ENCODE measurements at places on chromosomes 11 and 22.

- DNase-seq = no peak
Measured at GRCh38 chr22:27483095-27483785, 318.3 kb downstream of the MN1 start.

DNA sequence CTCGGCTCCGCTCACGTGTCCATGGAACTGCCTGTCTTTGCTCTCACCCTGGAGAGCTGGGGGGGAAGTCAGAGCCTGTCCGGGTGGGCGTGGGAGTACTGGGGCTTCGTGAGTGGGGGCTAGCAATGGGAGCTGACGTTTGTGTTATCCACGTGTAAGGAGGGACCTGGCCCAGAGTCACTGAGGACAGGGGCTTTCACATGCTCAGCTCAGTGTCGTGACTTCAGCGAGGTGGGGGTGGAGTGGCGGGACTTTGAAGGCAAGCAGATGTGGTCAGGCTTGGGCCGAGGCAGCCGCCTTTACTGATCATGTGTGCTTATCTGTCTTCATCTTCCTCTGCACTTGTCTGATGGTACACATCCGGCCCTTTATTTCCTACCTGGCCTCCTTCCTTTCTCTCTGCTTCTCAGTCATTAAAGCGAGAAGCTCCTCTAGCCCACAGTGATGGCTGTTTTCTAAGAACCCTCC, 113.1 kb upstream of the NNMT start:
- no peak for DNase-seq

DNA sequence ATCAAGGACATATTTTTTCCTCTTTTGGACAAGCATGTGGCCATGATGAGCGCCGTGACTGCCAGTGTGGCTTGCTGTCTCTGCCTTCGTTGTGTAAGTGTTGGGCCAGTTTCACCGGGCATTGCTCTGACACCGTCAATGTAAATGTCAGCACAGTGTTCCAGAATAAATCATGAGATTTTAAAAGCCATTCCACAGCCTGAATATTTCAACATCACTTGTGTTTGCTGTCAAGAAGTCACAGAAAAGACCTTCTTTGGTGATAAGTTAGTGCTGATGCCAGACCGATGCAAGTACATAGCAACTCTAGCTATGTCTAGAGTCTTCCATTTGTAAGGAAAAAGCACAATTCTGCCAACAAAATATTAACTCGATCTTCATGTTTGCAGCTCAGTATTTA, 467.8 kb downstream of the TBC1D22A start:
- no peak for DNase-seq

- no peak for DNase-seq
Measured at GRCh38 chr22:50105208-50106100, 15.6 kb downstream of the MOV10L1 start.

GRCh38 chr22:20204311-20204710, 53.5 kb upstream of the CCDC188 start:
- no peak for DNase-seq

DNA sequence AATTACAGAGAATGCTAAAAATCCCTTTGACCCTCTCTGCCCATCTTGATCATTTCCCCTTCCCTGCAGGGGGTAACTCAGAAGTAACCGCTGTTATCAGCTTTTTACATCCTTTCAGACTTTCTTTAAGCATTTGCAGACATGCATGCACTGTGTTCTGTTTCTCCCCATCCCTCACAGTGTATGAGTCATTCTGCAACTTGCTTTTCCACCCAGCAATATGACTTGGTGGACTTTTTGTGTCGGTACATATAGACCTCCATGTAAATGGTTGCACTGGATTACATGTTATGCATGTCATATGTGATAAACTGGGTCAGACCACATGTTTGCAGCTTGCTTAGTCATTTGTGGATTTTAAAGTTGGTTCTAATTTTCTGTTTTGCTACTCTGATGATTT, 87.7 kb upstream of the NECTIN1 start:
- no peak for DNase-seq

GRCh38 chr11:4481240-4481582, 1.2 kb upstream of the OR52K1 start:
- DNase-seq = no peak

GRCh38 chr11:99911116-99911515, 776.0 kb upstream of the ARHGAP42 start:
- DNase-seq = peak; percentile 23

DNA sequence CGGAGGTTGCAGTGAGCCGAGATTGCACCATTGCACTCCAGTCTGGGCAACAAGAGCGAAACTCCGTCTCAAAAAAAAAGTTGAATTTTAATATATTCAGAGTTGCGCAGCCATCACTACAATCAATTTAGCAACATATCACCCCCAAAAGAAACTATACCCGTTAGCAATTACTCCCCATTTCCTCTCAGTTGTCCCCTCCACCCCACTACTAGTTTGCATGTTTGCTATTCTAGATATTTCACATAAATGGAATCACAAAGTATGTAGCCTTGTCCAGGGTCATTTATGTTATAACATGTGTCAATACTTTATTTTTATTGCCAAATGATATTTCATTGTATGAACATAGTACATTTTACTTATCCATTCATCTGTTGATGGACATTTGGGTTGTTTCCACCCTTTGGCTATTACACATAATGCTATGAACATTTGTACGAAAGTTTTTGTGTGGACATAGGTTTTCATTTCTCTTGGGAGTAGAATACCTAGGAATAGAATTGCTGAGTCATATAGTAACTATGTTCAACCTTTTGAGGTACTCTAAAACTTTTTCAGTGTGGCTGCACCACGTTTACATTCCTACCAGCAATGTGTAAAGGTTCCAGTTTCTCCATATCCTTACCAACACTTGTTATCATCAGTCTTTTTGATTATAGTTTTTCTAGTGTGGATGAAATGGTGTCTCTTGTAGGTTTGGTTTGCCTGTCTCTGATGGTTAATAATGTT, 2.2 kb downstream of the ZNF143 start:
- DNase-seq = no peak

DNA sequence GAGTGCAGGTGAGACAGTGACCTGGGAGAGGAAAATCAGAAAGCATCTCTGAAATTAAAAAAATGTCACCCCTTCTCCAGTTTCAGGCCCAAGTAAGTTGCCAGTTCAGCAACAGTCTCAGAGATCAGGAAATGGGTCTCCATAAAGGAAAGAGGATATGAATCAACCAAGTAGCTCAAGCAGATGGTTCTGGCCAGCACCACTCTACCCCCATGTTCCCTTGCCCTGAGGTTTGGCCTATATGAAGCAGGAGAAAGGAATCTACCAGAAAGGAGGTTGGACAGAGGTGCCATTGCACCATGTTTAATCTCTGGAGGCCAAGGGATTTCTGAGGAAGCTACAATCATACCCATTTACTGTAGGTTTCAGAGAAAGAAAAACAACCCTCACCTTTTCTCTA, 7.7 kb downstream of the FZD4 start:
- no peak for DNase-seq

GRCh38 chr11:128697645-128698174, 3.8 kb downstream of the FLI1 start:
- DNase-seq = no peak

DNA sequence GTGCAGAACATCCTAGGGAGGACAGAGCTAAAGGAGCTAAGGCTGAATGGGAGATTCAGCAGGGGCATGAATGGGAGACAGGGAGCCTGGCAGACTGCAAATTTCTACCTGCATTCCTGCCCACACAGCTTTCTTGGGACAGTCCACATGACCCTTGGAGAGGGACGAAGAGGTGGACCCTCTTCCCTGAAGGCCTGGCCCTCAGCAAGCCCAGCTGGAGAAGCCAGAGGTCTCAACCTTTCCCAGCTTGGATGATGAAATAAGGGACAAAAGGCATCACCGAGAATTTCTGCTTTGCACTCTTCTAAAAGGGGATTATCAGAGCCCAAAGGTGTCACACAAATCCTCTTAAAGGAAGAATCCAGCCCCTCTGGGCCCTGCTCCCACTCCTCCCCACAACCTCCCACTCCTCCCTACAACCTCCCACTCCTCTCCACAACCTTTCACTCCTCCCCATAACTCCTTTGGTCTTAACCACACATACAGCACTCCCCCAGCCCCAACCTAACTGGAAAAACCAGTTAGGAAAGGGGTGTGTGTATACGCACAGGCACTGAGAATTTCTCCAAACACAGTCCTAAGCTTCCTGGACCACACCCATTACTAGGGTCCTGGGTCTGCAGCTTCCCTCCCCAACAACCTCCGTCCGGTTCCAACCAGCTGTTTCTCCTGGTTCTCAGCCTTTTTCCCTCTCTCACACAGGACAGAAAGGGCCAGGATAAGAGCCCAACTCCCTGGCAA, 38.4 kb downstream of the RPL27A start:
- peak; percentile 64 for DNase-seq

GRCh38 chr11:120839201-120839600, 184.7 kb upstream of the TBCEL start:
- DNase-seq = no peak

GRCh38 chr11:112292785-112293407, 32.2 kb upstream of the PLET1 start:
- no peak for DNase-seq

DNA sequence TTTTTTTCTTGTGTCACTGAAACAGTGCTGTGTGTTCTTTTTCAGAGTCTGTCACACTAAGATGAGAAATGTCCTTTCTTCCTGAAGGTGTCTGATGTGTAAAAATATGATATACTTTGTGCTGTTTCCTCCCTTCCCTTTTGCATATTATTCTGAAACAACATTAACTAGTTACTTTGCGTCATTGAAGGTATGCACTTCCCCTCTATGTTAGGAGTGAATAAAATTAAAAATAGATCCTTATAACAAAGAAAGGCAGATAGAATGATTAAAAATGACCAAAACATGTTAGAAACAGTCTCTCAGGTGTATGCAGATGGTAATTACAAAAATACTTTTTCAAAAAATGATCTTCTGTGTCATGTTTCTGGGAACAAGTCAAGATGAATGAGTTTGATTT, 1.6 kb upstream of the RAB30 start:
- no peak for DNase-seq

GRCh38 chr11:129814244-129815014, 1.2 kb upstream of the TMEM45B start:
- DNase-seq = no peak

GRCh38 chr11:56292154-56292553, at the start of gene OR8H1:
Gene OR8H1 (minus strand): TSS chr11:56292254. CDS start chr11:56291062, 1,192 bp downstream.
- no peak for DNase-seq

- DNase-seq = no peak
Measured at GRCh38 chr11:97850701-97851100, 1170.0 kb upstream of the CNTN5 start.

DNA sequence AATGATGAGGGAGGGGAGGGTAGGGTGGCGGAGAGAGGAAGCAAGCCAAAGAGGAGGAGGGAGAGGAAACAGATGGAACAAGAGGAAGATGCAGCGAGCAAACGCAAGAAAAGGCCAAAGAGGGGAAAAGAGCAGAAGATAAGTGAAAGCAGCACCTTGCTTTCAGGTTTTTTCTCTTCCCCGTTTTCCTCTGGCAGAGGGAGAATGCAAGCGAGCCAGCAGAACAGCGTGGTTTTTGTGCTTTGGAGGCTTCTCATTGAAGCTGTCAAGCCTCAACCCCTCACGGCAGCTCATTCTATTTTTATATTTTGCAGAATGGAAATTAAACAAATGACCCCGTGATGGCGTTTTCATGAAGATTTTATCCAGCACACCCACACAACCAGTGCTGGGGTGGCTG, 67.1 kb upstream of the GRAMD1B start:
- no peak for DNase-seq

- no peak for DNase-seq
Measured at GRCh38 chr22:39949964-39950737, 10.0 kb upstream of the TMA7B start.

DNA sequence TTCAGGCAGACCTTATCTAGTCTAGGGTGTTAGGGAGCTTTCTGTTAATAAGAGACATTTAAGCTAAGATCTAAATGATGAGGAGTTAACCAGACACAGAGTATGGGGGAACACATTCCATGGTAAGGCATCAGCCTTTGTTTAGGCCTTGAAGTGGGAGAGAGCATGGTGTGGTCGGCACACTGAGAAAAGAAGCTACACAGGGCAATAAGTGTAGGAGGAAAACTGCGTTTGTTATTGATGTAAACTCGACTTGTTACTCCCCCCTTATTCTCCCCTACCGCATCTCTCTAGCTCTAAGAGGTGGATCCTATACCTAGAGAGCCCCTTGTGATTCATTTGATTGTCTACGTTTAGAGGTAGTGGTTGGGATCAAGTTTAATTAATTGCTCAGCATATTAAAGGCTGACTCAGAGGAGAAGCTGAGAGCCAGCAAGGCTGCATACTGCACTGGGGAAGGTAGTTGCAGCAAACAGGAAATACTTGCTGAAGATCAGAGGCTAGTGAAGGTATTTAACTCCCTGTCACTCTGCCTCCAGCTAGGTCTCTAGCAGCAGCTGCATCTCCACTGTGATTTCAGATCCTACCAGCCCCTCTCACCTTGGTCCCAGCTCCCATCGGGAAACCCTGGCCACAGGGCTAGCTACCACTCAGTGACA, 86.8 kb upstream of the TEAD1 start:
- no peak for DNase-seq

DNA sequence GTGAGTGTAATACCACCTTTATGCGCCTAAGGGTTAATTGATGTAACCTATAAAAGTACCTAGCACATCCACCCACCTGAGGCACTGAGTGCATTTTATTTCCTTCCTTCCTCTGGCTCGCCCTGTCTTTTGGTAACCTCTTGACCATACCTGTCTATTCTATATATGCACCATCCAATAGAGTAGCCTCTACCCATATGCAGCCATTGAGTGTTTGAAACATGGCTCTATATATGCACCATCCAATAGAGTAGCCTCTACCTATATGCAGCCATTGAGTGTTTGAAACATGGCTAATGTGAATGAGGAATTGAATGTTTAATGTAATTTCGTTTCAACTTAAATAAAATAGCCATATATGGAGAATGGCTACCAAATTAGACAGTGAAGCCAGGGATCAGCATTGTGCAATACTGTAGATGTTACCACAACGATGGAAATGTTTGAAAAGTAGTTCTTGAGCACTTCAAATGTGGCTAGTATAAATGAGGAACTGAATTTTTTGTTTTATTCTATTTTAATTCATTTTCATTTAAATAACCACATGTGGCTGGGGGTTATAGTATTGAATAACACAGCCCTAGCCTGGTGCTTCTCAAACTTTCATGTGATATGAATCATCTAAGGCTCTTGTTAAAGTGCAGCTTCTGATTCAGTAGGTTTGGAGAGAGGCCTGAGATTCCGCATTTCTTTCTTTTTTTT, 33.8 kb downstream of the SLC35F2 start:
- no peak for DNase-seq

GRCh38 chr11:119835753-119836152, 106.8 kb upstream of the NECTIN1 start:
- DNase-seq = no peak

DNA sequence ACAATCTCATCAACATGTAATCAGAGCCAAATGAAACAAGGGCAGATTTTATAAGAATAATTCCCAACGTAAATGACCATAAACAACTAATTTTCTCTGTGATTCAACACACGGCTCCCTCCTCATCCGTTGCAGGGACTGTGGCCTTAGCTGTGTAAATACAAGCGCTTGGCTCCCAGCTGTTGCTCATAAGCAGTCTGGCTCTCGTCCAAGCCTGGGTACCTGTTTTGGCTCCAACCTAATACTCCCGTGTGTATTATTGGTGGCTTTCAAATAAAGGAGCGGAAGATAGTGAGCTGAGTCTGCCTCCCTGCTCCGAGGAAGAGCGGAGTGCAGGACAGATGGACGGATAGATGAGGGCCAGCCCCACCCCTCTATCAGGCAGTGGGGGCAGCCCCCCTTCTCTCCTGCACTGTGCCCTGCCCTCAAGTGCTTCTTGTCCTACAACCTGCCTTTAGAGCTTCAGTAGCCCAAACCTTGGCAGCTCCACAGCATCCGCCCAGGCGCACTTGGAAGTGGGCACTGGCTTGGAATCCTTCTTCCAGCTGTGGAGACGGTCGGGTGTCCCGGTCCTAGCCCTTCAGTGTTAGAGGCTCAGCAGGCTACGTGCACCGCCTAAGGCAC, 670.9 kb downstream of the BRD1 start:
- no peak for DNase-seq
